Esophagus squamous epithelium (tissue), 5 donors: ENCODE measurements at places on chromosomes 11 and 22.
A peak's percentile ranks its signal among the peaks of the same experiment; 100 is the strongest.

DNA sequence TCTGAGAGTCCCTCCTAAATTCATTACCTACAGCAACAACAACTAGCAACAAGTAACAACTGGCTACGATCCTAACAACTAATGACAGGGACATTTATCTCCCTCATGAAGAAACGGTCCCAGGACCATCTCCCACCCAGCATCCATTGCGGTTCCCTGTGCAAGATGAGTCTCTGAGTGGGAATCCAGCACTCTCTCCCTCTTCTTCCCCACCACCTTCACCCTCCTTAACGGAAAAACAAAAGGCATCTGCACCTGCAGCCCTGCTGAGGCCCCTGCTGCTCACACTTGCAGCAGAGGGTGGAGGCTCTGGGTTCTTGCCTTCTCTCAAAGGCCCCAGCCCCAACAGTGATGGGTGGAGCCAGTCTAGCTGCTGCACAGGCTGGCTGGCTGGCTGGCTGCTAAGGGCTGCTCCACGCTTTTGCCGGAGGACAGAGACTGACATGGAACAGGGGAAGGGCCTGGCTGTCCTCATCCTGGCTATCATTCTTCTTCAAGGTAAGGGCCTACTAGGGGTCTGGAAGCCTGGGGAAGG is at the start of gene CD3G:
Gene CD3G (plus strand): TSS at position 364 of the 535 bp plus-strand sequence. CDS start 80 bp downstream, at position 444.
- DNase-seq, result no peak

DNA sequence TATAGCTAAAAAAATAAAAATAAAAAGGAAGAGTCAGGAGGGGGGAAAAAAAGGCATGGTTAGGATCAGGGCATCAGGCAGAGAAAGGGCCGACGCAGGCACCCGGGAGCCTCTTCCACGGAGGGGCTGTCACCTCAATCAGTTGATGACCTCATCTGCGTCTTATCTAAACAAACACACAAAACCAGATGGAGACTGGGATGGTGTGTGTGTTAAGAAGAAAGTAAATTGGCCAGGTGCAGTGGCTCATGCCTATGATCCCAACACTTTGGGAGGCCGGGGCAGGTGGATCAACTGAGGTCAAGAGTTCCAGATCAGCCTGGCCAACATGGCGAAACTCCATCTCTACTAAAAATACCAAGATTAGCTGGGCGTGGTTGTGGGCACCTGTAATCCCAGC is 63.6 kb downstream of the DHCR7 start:
- DNase-seq, result no peak

GRCh38 chr11:1936072-1936780 is 10.9 kb upstream of the MRPL23 start:
- DNase-seq, result no peak

- no peak for DNase-seq
These were observed 33.1 kb downstream of the DDX10 start for GRCh38 chr11:108697872-108698473.

DNA sequence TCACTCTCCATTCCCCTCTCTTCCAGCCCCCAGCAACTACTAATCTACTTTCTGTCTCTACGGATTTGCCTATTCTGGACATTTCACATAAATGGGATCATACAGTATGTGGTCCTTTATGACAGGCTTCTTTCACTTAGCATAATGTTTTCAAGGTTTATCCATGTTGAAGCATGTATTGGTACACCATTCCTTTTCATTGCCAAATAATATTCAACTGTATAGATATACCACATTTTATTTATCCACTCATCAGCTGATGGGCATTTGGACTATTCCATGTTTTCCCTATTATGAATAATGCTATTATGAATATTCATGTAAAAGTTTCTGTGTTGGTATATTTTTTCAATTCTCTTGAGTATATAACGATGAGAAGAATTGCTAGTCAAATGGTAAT is 54.5 kb downstream of the MRTFA start:
- no peak for DNase-seq

- no peak for DNase-seq
These were observed 144.2 kb downstream of the TRIM29 start for GRCh38 chr11:119993722-119994121.

DNA sequence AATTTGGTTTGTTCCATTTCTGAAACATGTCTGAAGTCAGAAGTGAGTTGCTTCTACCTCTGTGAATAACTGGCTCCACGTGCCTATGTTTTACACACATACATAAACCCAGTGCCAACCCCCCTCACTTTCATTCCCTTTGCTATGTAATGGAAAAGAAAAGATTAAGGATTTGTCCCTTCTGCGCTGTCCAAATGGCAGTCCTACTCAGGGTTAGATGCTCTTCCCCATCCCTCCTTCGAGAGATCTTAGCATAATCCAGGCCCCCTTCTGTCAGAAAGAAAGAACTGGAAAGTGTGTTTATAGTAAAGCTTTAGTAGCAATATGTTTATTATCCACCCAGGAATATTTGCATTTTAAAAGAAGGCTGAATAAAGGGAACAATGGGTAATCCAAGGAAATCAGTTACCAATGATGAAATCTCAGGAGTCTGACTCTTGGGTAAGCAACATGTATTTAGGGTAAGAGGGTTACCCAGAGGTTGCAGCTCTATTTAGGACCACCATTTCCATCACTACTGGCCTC is 3.1 kb upstream of the LAYN start:
- no peak for DNase-seq

GRCh38 chr11:38411149-38411548 is 1813.1 kb upstream of the RAG2 start:
- no peak for DNase-seq

GRCh38 chr11:31619980-31620379 is 110.4 kb downstream of the ELP4 start:
- DNase-seq, result no peak

GRCh38 chr11:27894552-27894951 is 194.3 kb upstream of the BDNF start:
- DNase-seq, result no peak

- no peak for DNase-seq
These were observed 21.6 kb downstream of the OR8G5 start for GRCh38 chr11:124277804-124278203.

DNA sequence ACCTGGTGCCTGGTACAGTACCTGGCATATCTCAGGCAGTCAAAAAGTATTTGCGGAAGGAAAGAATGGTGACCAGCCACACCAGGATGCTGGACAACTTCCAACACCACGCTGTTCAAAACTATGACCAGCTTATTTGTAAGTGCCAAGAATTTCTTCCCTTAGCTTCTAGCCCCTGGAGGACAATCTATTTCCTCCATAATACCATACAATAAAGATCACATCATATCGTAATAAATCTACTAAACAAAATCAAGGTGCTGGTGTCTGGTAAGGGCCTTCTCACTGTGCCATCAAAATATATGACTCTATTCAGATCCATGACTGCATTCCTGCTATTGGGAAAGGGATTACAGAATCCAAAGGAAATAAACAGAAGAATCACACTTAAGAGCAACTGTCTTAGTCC is 51.5 kb downstream of the ALG9 start:
- no peak for DNase-seq

GRCh38 chr11:134655189-134655989 is 243.3 kb upstream of the B3GAT1 start:
- no peak for DNase-seq

- DNase-seq, result no peak
These were observed 6.7 kb downstream of the SYNGR1 start for GRCh38 chr22:39356464-39356863.

DNA sequence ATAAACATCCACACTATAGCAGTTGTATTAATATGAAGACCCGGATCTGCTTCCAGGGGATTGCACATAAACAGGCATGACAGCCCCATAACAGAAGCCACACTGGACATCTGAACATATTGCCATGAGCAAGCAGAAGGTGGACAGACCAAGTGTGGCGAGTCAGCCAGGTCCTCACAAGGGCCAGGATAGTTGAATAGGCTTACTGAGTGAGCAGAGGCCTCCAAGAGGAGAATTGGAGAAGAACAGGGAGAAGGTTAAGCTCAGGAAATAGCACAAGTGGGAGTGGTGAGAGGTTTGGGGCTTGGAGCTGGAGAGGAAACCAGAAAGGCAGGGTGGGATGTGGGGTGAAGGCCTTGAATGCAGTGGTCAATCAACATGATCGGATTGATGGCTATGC is 10.8 kb downstream of the SLC35C1 start:
- DNase-seq, result no peak

GRCh38 chr11:104410336-104410735 is 246.4 kb upstream of the PDGFD start:
- no peak for DNase-seq

DNA sequence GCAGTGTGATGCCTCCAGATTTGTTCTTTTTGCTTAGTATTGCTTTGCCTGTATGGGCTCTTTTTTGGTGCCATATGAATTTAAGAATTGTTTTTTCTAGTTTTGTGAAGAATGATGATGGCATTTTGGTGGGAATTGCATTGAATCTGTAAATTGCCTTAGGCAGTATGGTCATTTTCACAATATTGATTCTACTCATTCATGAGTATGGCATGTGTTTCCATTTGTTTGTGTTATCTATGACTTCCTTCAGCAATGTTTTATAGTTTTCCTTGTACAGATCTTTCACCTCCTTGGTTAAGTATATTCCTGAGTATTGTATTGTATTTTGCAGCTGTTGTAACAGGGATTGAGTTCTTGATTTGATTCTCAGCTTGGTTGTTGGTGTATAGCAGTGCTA is 18.3 kb upstream of the ZBED5 start:
- no peak for DNase-seq

DNA sequence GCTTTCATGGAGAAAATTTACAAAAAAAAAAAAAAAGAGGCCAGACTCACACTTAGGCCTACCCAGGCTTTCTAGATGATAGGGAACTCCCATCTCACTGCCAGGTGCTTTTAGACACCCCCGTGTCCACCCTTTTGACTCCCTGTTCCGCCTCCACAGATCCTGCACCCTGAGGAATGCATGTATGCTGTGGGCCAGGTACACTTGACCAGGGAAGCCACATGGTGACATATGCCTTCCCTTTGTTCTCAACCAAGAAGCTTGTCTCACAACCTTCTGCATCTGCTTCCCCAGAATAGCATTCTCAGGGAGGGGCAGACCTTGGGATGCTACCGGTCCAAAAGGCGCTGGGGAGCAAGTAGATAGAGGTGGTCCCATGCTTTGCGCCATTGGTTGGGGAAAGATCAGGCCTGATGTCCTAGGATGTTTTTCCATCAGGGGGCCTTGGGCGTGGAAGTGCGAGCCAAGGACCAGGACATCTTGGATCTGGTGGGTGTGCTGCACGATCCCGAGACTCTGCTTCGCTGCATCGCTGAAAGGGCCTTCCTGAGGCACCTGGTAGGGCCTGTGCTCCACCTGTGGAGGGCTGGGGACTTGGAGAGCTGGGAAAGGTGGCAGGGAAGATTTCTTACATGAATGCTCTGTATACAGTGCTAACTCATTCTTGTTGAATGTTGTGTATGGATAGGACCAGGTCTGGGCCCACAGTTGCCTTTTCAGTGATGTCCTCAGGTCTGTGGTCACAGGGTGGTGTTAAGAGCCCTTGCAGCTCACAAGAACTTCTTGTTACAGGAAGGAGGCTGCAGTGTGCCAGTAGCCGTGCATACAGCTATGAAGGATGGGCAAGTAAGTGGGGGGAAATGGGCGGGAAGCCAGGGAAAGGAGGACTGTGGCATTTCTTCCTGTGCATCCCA is 7.5 kb downstream of the HMBS start:
- no peak for DNase-seq

- no peak for DNase-seq
These were observed 30.8 kb downstream of the TRMU start for GRCh38 chr22:46366327-46366731.

- DNase-seq, result no peak
These were observed 518.3 kb downstream of the MN1 start for GRCh38 chr22:27283240-27283639.

GRCh38 chr11:72024069-72024754 is 25.5 kb downstream of the IL18BP start:
- no peak for DNase-seq

- DNase-seq, result peak; percentile 68
These were observed at the start of gene CEP126 for GRCh38 chr11:101914738-101915426. Gene CEP126, plus strand, starts transcription at chr11:101915010. Its CDS starts 275 bp downstream, at chr11:101915285.

GRCh38 chr11:44680982-44681597 is 45.7 kb upstream of the TSPAN18 start:
- no peak for DNase-seq

DNA sequence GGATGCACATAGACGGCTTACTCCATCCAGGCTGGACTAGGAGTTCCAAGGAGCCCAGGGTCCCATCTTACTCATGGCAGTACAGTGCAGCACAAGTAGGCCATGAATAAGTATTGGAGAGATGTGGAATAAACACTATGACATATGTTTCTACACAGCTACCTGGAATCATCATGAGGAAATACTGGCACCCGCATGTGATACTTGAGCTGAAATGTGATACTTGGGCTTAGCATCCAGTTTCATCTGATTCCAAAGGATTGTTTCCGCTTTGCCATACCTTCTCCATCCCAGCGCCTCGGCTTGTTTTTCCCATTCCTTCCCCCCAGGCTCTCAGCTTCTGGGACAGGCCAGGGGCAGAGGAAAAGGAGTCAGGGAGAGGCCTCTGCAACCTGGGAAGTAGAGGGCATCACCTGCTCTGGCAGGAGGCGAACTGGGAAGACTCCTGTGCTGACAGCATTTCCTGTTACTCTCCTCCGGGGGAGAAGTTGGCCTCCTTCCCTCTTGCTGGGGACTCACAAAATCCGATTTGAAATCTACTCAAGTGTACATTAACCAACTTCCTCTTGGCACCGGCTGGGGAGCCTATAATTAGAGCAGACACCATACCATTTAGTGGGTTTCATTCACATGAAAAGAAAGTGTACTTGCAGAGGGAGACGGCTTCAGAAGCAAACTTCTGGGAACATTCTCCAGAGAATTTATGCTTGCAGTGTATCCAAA is 187.8 kb downstream of the MIAT start:
- DNase-seq, result no peak

DNA sequence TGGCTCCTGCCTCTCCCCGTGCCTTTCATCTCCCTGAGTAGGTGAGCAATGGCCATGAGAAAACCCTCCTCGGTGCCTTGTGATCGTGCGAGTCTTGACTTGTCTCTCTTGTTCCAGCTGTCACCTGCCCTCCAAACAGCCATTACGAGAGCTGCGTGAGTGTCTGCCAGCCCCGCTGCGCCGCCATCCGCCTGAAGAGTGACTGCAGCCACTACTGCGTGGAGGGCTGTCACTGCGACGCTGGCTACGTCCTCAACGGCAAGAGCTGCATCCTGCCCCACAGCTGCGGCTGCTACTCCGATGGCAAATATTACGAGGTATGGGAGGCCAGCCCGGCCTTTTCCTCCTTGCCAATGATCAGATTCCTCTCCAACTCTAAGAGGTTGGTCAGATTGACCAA is 51.7 kb downstream of the TECTA start:
- DNase-seq, result no peak

DNA sequence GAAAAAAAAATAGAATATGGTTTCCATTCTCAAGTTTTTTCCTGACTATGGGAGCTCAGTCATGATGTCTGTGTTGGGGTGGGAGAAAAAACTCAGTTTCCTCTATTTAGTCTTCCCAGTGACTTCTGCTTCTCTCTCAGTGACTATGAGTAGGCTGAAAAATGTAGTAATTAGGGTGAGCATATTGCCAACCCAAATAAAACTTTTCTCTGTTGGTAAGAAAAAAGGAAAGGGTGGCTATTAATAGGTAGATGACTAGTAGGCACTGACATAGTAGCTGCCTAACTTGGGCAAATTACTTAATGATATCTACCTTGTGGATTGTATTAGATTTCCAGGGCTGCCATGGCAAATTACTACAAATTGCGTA is 34.2 kb upstream of the BIRC3 start:
- DNase-seq, result no peak
